Liver (tissue), 10 donors: ENCODE measurements at places on chromosomes 6 and 20. TPM values are rescaled to one million over a fixed set of nuclear protein-coding genes. Genes with fewer than 3 reads are reported as not detected.

DNA sequence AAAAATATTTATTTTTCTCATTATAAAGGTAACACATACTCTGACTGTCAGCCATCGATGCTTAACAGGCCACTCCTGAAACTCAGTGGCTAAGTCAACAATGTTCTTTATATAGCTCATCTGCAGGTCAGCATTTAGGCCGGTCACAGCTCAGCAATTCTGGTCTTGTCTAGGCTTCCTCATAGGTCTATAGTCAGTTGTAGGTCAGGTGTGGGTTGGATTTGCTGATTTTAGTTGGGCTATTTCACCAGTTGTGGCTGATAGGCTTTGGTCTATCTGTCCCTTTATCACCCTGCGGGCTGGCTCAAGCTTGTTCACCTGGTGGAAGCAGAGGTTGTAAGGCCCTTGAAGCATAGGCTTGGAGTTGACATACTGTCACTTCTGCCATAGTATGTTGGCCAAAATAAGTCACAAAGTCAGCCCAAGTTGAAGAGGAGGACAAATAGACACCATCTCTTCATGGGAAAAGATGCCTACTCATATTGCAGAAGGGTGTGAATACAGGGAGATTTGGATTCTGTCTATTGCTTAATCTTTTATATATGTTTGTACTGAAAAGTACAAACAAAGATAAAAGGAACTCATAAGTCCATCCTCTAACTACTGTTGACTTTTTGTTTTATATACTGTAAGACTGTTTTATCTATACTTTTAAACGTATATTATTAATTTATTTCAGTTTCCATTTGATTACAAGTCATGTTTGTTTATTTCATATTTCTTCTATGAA is 75.0 kb downstream of the BCKDHB start:
- DNase-seq = no peak

- no peak for DNase-seq
Measured at GRCh38 chr6:136319732-136320131, 30.1 kb upstream of the BCLAF1 start.

GRCh38 chr20:9281803-9282202 is 212.9 kb downstream of the PLCB4 start:
- DNase-seq = no peak

- no peak for DNase-seq
Measured at GRCh38 chr20:8602389-8603116, 466.3 kb upstream of the PLCB4 start.

- DNase-seq = no peak
Measured at GRCh38 chr6:125222531-125223455, 69.2 kb downstream of the TPD52L1 start.

- no peak for DNase-seq
Measured at GRCh38 chr6:56363796-56364430, 116.5 kb upstream of the COL21A1 start.

DNA sequence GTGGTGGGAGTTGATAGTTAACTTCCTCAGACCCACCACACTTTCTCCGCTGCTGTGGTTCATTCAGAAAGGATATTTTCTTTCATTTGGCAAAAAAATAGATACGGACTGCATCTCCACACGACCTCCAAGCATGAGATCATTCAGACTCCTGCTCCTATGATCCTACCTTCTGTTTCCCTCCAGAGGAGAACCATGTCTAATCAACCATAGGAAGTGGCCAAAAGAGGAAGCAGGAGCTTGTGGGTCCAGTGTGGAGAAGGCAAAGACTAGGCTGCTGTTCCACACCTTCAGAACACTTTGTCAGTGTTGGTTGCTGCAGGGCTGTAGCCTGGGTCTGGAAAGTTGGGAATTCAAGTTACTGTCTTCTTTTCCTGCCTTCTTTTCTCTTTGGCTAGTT is 10.6 kb upstream of the KIF13A start:
- no peak for DNase-seq

DNA sequence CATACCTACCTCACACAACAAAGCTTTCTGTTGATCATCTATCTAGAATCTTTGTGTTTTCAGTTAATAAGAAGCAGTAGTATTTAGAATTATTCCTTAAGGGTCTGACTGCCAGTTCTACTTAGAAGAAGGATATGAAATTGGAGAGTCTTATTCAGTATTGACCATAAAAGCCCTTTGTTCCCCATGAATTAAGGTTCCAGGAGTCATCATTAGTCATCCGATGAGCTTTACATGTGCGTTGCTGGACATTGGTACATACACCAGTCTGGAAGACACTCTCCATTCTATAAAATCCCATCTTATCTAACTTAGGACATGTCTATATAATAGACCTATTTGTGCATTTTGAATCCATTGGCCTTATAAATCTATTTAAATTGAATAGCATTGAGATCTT is 34.4 kb upstream of the RNF217 start:
- DNase-seq = no peak

DNA sequence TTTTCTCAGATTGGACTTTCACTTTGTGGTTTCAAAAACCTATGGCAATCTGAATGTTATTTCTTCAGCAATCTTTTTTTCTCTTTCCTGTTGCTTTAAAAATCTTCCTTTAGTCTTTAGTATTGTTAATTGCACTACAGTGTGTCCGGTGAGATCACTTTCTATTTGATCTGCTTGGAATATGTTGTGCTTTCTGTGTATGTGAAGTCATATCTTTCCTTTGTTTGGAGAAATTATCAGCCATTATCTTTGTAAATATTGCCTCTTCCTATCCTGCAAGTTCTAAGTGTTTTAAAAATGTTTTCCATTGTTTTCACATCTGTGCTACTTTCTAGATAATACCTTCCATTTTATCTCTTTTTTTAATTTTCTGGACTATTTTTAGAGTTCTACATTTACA is 171.4 kb upstream of the PRSS16 start:
- DNase-seq = no peak

GRCh38 chr6:20805021-20805420 is 270.8 kb downstream of the CDKAL1 start:
- no peak for DNase-seq

DNA sequence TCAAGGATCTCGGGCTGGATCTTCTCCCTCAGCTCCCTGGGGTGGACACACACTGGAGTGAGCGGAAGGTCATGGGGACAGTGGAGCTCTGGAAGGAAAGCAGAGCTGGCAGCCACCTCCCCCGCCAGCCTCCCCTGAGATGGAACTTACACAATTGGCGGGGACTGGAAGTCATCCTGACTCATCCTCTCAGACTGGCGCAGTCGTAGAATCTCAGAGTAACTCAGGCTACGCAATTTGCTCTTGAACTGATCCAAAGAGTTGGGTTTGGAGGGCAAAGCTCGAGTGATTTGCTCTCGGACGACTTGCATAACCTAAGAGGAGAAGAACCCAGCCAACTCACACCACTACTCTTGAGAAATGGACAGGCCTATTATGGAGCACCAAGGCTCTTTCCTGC is 34.8 kb downstream of the ELMO2 start:
- DNase-seq = no peak

GRCh38 chr6:158043008-158043407 is 61.3 kb downstream of the SYNJ2 start:
- no peak for DNase-seq

GRCh38 chr6:168345266-168345665 is 25.7 kb upstream of the DACT2 start:
- no peak for DNase-seq

DNA sequence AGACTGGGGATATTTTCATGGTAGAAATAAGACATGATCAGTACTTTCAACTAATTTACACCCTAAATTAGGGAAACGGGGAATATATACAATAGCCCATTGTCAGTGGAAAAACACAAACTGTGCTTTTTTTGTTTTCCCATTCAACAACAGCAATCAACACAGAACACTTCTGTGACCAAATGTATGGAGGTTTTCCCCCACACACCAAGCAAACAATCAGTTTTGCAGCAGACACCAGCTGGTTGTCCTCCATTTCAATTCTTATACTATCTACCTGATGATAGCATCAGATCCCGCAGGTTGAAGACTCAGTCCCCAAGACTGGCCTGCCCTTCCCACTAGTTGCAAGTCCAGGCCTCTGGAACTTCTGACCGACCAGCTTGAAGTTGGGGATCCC is 4.5 kb downstream of the HINT3 start:
- no peak for DNase-seq

DNA sequence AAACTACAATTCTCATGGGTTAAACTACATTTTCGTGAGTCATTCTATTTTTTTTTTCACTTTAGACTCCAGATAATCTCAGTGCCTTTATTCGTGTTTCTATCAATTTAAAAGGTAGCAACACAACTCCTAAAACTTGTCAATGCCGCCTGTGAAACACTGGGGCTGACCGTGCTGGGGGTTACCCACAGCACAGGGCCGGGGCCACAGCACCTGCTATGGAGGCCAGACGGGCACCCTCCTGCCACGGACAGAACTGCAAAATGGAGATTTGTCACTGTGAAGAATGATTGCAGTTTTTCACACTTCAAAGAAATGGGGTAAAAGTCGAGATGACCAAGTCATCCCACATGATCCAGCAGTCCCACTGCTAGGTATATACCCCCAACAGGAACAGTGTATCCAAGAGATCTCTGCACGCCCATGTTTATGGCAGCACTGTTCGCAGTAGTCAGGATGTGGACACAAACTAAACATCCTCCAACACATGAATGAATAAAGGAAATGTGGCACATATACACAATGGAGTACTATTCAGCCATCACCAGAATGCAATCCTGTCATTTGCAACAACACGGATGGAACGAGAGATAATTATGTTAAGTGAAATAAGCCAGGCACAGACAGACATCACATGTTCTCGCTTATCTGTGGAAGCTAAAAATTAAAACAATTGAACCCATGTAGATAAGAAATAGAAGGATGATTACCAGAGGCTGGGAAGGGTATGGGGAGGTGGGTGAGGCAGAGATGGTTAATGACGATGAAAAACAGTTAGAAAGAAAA is 290.1 kb downstream of the SMOC2 start:
- no peak for DNase-seq

DNA sequence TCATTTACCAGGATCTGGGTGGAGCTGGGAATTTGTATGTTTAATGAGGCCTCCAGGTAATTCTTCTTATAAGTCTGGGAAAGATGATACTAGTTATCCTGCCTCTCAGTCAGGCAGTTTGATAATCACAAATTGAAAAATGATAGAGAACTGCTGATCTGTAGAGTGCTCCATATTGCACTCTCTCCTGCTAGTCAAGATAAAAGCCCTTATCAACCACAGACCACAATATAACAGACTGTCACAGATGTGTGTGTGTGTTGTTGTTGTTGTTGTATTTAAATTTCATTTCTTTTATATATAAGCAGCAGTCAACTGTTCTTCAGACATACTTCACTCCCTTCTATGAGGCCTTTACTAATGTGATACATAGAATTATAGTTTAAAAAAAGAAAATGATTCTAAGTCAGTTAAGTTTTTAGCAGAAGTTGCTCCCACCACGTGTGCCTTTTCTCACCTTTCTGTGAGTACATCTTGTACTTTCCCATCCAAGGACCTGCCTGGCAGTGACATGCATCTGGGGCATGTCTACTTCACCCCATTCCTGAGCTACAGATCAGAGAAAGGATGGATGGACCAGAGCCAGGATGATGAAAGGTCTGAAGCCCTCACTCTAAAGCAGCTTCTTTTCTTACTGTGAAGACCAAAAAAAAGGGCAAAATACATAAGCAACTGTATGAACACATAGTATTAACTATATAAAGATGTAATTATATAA is 29.8 kb downstream of the TENT5A start:
- DNase-seq = no peak

DNA sequence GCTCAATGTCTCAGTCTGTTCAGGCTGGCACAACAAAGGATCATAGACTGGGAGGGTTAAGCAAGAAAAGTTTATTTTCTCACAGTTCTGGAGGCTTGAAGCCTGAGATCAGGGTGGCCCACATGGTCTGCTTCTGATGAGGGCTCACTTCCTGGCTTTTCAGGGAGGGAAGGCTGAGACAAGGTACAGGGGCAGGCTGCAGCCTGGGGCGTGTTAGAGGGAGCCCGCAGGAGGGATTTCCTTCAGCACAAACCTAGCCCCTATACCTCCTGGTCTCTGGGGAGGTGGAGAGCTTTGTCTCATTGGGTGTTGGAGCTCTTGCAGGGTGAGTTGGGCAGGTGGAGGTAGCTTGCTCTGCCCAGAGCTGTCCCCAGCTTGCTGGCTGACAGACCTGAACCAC is 81.1 kb upstream of the GPR6 start:
- DNase-seq = no peak

DNA sequence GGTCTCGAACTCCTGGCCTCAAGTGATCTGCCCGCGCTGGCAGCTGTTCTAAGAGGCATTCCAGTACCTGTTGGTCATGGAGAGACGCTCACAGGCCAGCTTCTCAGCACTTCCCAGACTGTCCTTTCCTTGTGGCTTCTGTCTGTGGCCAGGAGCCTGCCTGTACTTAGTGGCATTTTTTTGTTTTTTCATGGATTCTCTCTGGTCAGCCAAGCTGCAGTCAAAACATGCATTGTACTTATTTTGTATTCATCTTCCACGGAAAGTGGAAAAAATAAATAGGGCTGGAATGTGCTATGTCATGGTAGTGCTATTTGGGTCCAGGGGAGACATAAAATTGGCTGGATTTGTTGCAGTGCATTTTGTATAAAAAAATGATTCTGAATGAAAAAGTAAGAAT is 29.1 kb downstream of the ZDHHC14 start:
- no peak for DNase-seq

DNA sequence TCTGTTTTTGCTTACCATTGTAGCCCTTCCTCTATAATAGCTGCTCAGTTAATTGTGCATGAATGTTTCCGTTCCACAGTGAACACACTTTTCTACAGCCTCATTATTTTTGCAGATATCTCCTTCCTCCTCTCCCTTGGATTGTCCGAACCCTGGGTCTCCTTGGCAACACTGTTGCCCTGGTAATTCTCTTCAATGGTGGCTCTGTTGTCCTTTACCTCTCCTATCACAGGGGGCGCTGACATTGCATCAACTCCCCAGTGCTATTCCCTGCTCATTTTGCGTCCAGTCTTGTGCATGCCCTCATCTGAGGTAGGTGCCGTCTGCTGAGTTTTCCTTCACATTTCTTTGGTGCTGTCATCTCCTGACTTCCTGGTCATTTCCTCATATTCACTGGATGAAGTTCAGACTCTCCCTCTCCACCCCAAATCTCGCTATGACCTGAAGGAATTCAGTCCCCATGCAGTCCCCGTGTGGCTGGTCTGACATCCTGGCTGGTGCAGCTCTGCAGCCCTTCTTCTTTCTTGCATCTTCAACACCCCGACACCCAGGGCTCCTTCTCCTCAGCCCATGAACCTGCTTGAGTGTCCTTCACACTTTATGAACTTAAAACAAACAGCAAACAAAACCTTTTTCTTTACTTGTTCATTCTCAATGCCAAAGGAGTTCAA is 21.1 kb downstream of the PHACTR2 start:
- no peak for DNase-seq

GRCh38 chr20:1105599-1106194 is 12.7 kb upstream of the PSMF1 start:
- no peak for DNase-seq

- no peak for DNase-seq
Measured at GRCh38 chr6:167091026-167091804, 31.7 kb upstream of the CCR6 start.

- DNase-seq = no peak
Measured at GRCh38 chr6:6900569-6901204, 207.1 kb upstream of the RREB1 start.

The NRN1 gene
- total RNA-seq = 1.6 TPM

The VEGFA gene
- 160 TPM for total RNA-seq

The LCA5 gene
- total RNA-seq = 1.8 TPM

The COL20A1 gene
- total RNA-seq = not detected

The RFX6 gene
- not detected for total RNA-seq

The BACH2 gene
- total RNA-seq = 1.9 TPM

The PDYN gene
- not detected for total RNA-seq

The EPB41L1 gene
- 5.2 TPM for total RNA-seq

The PLEKHG1 gene
- 6.8 TPM for total RNA-seq

The CLIC1 gene
- 56.5 TPM for total RNA-seq

The ASCC3 gene
- total RNA-seq = 19.6 TPM

The FNDC11 gene
- total RNA-seq = under 0.01 TPM

The SCUBE3 gene
- 0.09 TPM for total RNA-seq
